ENCODE measurements at places on chromosomes 5 and 9.

DNA sequence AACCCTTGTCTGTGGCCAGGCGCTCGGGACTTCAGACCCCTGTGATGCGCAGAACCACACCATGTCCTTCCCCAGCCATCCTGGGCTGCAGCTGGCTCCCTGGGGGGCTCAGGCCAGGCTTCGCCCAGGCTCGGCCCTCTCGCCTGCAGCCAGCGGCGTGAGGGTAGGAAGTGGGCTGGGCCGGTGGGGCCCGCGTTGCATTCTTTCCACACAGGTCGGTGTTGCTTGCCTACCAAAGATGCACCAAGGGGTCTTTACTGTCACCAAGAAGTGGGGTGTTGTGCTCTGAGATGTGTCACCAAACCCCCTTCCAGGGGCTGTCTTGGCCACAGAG is 48.3 kb upstream of the RNF130 start:
- no peak for DNase-seq

- no peak for DNase-seq
Measured at GRCh38 chr5:119427060-119427459, 25.2 kb upstream of the HSD17B4 start.

DNA sequence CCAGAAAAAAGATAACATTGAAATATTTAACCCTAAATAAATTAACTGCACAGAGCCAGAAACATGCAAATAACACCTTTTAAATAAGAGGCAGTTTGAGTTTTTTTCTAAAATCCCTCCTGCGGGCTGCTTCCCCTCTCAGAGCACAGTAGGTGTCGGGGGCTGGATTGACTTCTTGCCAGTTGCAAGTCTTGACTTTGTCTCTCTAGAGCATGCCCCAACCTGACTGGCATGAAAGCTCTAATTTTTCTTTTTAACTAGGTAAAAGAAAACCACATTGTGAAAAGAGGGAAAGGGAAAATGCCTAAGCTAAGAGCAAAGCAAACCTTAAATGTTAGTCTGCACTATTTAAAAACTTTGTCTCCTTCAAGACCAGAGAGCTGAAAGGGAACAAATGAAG is 46.4 kb upstream of the DNAH5 start:
- DNase-seq = no peak

DNA sequence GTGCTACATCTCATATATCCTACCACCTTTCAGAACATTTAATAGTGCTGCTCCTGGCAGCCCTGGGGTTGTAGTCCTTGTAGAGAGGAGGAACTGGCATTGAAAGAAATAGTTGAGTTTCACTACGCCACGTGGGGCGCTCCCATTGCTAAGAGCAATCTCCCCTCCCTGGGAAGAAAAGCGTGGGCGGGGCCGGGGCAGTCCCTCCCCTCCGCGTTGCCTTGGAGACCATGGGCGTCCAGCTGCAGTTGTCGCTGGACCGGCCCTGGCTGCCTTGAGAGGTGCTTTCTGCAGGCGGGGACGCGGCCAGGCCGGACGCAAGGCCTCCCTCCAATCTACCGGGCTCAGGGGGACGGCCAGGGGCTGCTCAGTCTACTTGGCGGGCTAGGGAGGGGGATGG is 368 bp upstream of the CCDC180 start:
- no peak for DNase-seq

GRCh38 chr5:168750926-168751325 is 171.8 kb upstream of the PANK3 start:
- no peak for DNase-seq

DNA sequence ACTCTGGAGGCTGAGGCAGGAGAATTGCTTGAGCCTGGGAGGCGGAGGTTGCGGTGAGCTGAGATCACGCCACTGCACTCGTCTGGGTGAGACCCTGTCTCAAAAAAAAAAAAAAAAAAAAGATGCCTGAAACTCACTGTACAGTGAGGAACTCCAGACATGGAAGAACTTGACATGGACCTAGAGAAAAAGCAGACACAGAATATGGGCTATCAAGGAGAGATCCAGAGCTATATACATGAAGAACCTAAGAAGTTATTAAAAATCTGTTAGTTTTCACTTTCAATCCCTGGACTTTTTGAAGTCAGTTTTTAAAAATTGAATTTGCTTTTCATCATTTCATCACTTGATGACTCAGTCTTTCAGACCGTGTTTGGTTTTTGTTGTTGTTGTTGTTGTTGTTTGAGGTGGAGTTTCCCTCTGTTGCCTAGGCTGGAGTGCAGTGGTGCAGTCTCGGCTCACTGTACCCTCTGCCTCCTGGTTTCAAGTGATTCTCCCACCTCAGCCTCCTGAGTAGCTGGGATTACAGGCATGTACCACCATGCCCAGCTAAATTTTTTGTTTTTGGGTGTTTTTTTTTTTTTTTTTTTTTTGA is 20.3 kb downstream of the PAIP2 start:
- DNase-seq = no peak

GRCh38 chr9:117546894-117547678 is 132.2 kb upstream of the ASTN2 start:
- DNase-seq = no peak

DNA sequence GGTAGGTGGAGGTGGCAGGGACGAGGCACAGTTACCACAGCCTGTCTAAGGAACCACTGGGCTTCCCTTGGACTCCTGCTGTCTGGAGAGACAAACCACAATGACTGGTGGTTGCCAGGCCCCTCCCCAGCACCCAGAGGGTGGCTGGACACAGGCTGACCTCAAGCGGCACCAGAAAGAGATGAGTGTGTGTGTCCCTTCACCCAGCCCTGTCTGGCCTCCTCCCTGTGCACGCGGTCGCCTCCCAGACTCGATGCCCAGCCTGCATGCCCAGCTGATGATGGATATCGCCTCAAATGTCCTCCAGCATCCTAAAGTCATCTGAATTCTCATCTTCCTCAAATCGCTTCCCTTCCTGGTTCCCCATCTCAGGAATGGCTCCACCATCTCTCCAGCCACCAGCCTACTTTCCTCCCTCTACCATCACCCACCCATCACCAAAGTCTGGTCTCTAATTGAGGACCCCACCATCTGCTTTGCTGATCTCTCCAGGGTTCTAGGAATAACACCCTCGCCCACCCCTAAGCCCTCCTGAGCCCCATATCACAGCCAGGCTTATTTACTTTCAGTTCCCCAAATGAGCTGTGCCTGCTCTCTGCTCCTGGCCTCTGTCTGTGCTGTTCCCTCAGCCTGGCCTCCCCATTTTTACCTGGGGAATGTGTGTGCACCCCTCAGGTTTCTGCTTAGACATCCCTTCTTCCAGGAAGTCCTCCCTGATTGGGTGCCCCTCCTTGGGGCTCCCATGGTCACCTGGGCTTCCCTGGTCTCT is 52.5 kb upstream of the GGTA1 start:
- no peak for DNase-seq

GRCh38 chr9:34701769-34702736 is 7.9 kb downstream of the CCL21 start:
- peak; percentile 65 for DNase-seq

GRCh38 chr5:8317335-8317734 is 448.4 kb downstream of the MTRR start:
- no peak for DNase-seq

- no peak for DNase-seq
Measured at GRCh38 chr5:6378766-6379103, 388 bp upstream of the MED10 start.

GRCh38 chr5:40834391-40834848 is 602 bp downstream of the RPL37 start:
- peak; percentile 8 for DNase-seq

GRCh38 chr9:131858147-131858546 is 118.3 kb upstream of the RAPGEF1 start:
- DNase-seq = no peak

DNA sequence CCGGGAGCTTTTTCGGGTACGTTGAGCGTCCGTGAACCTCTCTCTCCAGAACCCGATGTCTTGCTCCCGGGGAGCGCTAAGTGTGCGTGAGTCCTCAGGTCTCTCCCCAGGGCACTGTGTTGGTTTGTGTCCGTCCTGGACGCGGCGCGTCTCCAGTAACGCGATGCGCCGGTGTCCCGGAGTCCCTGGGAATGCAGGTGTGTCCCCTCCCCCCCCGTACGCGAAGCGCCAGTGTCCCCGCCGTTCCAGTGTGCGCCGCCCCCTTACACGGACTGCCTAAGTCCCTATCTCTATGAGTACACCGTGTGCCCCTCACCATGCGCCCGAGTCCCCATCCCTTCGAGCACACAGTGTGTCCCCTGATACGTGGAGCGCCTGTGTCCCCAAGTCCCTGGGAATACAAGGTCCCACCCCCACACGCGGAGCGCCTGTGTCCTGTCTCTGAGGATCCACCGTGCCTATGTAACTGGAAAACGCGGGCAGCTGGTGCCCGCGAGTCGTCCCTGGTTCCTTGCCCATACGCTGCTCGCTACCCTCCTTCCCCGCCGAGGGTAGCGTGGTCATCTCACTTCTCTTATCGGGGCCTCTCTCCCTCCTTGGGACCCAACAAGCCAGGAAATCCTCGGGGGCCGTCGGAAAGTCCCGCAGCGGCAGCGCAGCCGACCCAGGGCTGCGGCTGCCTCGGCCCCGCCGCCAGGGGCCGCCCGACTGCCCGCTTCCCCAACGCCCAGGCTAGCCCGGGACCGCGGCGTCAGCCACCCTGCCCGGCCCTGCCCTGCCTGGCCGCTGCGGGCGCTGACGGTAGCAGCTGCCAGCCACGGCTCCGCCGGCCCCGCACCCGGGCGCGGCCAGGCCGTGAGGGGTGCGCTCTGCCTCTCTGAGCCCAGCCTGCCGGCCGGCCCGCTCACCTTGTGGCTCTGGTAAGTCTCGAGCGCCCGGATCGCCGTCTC is 709 bp downstream of the ELL2 start:
- peak; percentile 80 for DNase-seq

GRCh38 chr9:72577212-72577753 is 55.9 kb downstream of the TMC1 start:
- no peak for DNase-seq

DNA sequence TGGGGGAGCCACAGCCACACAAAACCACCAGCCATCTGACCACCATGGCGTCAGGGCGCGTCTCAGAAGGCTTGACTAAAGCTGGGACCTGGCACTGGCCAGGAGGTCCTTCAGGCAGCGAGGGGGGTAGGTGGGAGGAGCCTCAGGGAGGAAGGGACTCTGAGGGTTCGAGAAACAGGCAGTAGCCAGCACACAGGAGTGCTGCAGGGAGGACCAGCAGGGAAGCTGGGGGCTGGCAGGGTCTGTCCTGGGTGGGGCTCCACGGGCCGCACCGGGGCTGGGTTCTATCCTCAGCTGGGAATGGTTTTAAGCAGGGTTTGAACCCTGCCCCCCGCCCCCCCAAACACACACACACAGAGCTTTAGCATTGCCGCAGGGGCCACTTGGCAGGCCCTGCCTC is 7.4 kb downstream of the FAM163B start:
- DNase-seq = no peak

- DNase-seq = no peak
Measured at GRCh38 chr9:95224376-95225019, 93.0 kb downstream of the FANCC start.

GRCh38 chr9:70382709-70383605 is 31.5 kb downstream of the KLF9 start:
- no peak for DNase-seq

DNA sequence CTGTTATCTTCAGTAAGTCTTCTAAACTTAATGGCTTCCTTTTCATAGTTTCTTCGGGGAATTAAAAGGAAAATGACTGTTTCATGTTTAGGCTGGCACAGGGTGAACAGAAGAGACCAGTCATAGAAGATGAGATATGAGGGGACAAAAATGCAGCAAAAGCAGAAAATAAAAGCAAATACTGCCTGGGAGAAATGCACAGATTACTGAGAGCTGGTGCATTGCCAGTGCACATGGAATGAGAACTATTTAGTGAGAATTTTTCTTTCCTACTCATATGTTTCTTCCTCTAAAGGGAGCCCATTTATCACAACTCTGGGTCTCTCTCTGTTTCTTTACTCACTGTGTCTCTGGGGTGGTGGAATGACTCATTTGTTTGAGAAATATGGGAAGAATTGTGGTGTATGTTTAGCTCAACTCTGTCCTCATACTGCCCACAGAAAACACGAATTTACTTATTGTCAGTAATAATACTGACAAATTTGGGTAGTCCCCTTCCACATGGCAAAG is 25.9 kb upstream of the ANKRD55 start:
- peak; percentile 28 for DNase-seq

DNA sequence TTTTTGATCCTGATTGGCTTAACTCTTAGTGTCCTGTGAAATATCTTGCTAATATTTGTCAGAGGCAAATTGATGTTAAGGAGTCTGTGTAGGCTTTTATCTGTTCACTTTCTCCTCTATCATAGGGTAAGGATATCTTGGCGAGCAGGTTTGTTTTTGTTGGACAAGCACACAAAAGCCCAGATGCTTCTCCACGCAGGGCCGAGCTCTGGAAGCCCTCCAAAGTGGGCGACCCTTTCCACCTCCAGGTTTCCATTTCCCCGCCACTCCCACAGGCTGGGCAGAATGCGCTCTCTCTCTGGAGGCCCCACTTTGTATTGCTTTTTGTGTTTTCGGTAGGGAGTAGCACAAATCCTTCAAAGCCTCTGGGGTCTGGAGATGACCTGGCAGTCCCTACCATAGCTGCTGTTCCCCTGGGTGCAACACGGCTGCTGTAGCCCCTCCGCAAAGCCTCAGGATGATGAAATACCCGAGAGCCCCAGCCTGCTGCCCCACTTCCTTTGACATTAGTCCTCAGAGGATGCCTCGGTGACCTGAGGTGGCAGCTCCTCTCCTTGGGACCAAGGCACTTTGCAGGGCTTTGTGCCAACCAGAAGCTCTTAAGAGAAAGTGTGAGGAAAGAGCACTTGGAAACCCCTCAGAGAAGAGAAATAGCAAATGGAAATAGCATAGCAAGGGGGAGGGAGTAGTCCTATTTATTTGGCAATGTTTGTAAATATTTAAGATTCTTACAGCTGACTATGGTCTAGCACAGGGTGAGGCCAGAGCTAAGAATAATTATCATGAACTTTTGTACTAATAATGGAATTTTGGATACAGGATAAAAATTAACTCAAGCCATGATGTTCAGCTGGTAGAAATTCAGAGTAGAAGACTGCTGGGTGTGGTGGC is 122.8 kb downstream of the ARHGEF28 start:
- DNase-seq = no peak

DNA sequence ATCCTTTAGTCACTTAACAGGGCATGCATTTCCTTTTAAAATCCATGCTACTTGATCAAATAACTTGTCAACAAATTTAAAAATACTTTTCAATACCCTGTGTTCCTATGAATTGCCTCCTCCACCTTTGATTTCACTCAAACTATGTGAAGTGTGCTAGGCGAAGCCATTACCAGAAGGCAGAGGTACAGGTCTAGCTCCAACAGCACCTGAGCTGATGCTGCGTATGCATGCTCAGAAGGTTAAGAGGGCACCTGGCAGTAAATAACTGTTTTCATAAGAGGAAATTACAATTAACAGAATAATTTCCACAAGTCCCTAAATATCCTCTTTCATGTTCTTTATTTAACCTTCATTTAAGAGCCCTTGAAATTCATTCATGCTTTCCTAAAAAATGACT is 251.8 kb downstream of the EFNA5 start:
- no peak for DNase-seq

DNA sequence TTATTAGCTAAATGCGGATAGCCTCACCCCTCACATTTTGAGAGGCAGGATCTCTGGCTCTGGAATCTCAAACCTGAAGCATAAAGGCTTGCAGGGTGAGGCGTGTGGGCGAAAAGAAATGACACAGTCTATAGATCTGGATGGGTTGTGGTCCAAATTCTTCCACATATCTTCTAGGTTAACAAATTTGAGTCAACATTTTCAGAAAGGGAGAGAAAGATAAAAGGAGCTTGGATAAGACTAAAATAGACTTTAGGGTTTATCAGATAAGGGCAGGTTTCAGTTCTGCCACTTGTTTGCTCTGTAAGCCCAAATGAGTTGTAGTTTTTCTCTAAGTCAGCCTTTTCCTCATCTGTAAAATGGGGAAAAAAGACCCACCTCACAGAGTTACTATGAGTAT is 220.9 kb downstream of the TRIM32 start:
- no peak for DNase-seq

All from ACHN (cell line).